ENCODE measurements at places on chromosomes 4 and X.

GRCh38 chrX:46754586-46755061, 4.3 kb downstream of the SLC9A7 start:
- DNase-seq: no peak

GRCh38 chrX:102063445-102064074, 61.9 kb upstream of the TCEAL2 start:
- no peak for DNase-seq

GRCh38 chr4:6965329-6965728, 55.7 kb downstream of the TBC1D14 start:
- no peak for DNase-seq

GRCh38 chr4:185576314-185576961, 41.1 kb upstream of the PDLIM3 start:
- DNase-seq: no peak

DNA sequence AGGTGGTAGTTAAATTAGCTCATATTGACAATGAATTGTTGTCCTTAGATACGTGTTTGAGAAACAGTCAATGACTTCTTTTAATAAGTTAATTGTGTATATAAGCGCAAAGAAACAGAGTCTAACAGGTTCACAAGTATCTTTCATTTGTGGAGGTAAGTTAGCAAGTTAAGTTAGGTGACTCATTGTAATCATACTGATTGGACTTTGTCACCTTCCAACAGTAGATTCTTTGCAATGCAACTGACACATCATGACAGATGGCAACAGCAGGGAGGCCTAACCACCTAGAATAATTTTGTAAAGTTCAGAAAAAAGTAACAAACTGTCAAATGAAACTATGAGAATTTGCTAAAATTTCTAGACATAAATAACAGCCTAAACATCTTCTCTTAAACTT, 207.6 kb upstream of the PITX2 start:
- no peak for DNase-seq

DNA sequence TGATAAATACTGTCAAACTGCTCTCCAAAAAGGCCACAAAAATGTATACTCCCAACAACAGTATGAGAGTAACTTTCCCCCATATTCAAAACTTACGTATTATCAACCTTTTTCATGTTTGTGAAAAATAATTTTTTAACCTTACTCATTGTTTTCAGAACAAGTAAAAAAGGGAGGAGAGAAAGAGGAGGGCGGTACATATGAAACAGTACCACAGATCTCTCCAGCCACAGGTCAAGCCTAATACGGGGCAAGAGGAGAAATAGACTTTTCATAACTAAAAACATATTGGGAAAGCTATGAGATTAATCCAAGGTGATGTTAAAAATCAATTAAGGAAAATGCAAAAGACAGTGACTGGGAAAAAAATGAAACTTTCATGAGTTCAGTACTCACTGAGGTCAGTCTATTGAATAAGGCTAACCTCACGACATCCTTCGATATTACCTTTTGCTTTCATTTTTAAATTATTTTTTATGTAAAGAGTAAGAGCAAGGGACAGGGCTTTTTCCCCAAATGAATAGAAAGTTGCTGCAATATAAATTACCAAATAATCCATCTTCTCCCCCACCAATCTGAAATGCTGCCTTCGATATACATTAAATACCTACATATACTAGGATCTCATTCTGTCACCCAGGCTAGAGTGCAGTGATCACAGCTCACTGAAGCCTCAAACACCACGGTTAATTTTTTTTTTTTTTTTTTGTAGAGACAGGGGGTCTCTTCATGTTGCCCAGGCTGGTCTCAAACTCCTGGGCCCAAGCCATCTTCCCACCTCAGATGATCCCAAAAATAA, 25.3 kb downstream of the FBXW7 start:
- DNase-seq: no peak

- DNase-seq: peak; percentile 47
Observed at GRCh38 chr4:123555233-123555806, 158.7 kb downstream of the SPRY1 start.

GRCh38 chrX:19924285-19924684, 36.9 kb upstream of the SH3KBP1 start:
- DNase-seq: peak; percentile 12

- DNase-seq: no peak
Observed at GRCh38 chr4:70182517-70183167, 12.9 kb upstream of the ODAM start.

DNA sequence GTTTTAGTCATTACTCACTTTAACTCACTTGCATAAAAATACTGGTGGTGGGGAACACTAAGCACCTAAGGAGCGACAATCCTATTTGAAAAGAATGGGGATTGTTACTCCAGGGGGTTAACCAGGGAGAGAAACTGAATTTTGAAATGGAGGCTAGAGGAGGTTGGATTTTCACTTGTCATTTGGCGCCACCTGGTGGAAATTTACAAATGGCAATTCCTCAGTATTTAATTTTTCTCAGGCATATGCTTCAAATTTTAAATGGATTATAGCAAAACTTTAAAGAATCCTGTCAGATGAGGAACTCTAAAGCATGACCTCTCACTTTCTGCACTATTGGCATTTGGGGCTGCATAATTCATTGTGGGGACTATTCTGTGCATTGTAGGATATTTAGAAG, 2.7 kb upstream of the GEMIN8 start:
- DNase-seq: peak; percentile 22

- no peak for DNase-seq
Observed at GRCh38 chrX:120585702-120586101, 18.2 kb upstream of the MCTS1 start.

DNA sequence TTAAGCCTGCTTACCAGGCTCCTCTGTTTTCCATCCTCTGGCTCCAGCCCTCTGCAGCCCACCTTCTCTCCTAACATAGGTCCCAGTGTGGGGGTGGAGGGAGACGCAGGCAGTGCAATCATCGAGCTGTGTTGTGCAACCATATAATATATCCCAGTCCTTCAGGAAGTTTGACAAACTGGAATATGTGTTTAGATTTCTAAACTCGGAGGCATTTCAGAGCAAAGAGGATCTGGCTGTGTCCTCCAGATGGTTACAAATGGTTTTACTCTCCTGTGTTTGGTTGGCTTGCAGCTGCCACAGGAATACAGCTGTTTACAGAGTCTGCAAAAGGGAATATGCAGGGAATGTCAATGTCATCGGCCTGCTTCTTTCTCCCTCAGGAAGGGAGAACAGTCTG, 195.3 kb upstream of the LNX1 start:
- DNase-seq: no peak

DNA sequence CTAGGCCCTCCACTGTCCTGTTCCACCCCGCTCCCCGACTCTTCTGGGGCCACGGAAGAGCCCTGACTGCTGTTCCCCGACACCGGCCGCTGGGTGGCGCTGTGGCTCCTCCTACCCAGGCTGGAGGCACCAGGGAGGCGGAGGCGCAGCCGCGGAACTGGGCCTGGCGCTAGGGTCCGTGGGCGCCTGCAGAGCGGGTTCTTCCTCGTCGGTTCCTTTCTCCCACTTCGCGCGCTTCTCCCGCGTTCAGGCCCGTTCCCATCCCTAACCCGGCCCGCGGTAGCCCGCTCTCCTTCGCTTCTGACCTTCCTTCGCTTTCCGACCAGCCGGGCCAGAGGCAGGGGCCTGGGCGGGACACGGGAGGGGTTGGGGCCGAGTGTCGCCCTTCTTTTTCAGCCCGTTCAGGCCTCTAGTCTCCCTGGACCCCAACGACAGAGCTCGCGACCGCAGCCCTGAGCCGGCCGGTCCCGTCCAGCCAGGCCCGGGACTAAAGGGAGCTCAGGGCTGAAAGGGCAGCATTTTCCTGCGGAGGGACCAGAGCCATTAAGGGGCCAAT, 34.3 kb downstream of the NALF2 start:
- no peak for DNase-seq

- DNase-seq: peak; percentile 5
Observed at GRCh38 chrX:13077168-13077567, 32.7 kb upstream of the FAM9C start.

- DNase-seq: peak; percentile 93
Observed at GRCh38 chr4:182925298-182925757, 8.1 kb upstream of the DCTD start.

GRCh38 chr4:41207291-41207831, 7.0 kb downstream of the APBB2 start:
- no peak for DNase-seq

- no peak for DNase-seq
Observed at GRCh38 chr4:70925899-70926635, 23.9 kb downstream of the MOB1B start.

DNA sequence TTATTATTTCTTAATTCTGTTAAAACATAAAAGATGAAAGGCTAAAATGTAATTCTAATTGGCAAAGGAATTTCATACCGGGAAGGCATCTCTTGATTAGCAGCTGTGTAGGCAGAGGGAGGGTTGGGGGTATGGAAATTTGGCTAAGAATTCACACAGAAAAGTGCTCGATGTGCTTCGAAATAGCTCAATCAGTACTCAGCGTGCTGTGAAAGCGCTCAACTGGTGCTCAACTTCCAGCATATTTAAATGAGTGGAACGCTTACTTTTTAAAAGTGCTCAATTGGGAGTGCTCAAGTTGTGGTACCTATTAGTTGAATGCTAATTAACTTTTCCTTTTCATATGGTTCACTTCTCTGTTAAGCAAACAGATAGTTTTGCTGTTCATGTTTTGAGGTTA, 695.9 kb upstream of the ATOH1 start:
- DNase-seq: no peak

DNA sequence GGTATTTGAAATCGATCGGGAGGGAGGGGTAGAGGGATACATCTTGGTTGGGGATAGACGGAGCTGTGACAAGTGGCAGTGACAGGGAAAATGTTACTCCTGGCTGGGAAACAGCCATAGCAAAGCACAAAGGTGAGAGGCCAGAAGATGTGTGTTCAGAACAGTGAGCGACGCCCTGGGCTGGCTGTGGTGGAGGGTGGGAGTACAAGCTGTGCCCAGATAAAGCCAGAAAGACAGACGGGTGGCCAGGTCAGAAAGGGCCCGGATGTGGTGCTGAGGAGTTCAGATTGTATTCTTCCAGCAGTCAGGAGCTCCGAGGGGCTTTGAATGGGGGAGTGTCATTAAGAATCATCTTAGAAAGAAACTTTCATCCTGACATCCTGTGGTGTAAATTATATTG, 27.9 kb downstream of the CCDC149 start:
- no peak for DNase-seq

DNA sequence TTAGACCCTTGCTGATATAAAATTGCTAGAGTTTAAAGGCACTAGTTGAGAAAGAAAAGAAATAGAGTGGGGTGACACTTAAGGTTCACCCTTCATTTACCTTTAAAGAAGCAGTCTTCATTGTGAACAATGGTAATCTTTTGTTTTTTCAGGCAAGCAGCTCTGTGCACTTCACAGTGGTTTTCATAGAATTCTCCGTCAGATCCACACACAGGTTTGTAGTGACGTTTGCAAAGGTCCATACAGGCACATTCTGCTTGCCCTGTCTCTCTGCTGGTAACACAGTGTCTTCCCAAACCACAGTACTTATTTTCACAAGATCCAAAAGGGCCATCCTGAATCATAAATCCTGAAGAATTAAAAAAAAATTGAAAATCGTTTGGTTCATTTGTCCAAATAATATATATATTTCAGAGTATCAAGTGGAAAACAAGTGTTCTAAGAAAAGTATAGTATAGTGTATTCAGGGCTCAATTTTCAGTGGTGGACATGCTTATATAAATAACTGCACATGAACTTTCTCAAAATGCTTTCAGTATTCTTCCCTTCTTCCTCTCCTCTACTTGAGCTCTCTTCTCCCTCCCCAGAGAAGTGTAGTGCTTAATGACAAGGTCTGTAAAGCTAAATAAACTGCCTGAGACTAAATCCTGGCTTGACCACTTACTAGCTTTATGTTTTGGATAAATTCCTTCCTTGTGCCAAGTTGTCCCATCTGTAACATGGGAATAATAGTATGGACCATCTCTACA, 243.3 kb downstream of the FSTL5 start:
- DNase-seq: no peak

DNA sequence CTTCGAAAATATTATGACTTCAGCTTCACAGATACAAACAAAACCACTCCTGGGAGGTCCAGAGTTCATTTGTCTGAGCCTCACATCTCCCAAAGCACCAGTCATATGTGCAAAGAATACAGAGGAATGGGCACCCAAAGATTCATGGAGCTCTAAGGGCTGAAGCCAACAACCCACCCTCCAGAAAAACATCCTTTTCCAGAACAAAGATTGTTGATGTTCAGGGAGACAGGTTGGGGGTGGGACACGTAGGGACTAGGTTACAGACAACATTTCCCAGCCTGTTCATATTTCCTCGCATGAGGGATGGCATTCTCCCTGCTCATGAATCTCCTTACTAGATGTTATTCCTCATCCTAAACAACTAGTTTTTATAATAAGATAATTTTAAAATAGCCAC, 71.2 kb downstream of the METTL14 start:
- no peak for DNase-seq

GRCh38 chr4:122826079-122826527, 528 bp upstream of the FGF2 start:
- no peak for DNase-seq

DNA sequence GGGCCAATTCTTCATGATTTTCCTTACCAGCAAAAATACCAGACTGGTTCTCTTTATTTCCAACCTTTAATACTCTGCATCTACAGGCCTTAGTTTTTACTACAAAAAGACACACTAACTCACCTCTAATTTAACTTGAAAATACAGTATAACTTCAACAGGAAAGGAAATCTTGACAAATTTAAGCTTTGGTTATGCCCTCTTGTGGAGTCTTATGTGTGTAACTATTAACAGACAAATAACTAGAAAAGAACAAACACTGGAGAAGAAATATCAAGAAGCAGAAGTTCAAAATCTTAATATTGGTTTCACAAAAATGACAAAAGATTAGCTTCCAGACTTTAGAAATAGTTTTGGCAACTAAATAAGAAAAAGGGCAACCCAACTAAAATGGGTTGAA, 33.0 kb downstream of the PPA2 start:
- DNase-seq: peak; percentile 21

GRCh38 chrX:111719426-111720210, 38.6 kb downstream of the ALG13 start:
- DNase-seq: no peak
